ENCODE measurements at places on chromosomes 1 and 21.

DNA sequence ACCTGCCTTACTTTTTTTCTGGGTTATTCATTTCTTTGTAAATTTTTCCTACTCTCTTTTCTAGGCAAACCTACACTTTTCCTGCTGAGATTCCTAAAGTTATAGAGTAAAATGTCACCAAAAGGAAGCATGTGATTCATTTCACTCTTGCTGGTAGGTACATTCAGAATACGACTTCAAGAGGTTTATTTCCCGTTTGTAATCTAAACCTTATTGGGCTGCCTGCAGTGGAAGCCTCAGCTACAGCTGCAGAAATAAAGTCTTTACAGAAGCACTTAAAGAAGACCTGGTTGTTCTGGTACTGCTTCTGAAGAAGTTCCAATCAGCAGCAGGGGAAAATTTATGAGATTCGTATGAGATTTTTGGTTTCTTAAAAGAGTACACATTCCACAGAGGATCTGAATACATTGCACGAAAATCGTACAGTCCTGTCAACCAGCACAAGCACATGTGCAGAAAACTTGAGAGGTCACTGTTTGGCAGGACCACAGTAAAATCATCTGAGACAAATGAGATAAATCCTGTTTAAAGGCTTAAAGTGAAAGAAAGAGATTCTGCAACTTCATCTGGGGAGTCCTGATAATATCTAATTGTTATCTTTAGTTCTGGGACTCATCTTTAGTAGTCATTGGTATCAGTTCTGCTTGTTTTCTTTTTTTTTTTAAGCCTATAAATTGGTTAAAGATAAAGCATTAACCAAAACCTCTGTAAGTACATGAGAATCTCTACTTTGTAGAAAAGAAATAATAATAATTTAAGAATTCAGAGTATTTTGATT lies 109.9 kb upstream of the ADGRL2 start:
- DNase-seq: no peak
- H3K4me3 ChIP-seq: no peak overlapping the region
- no peak overlapping the region for H3K27ac ChIP-seq
- H3K4me1 ChIP-seq: peaks cover 5% of the 10 kb centered on the region
- no peaks in the 10 kb centered on the region for H3K36me3 ChIP-seq

- H3K27ac ChIP-seq: no peak overlapping the region
- no peaks in the 10 kb centered on the region for H3K4me1 ChIP-seq
- H3K27me3 ChIP-seq: no peaks in the 10 kb centered on the region
- DNase-seq: no peak
- no peak overlapping the region for H3K4me3 ChIP-seq
These were observed 175.4 kb downstream of the LRRC7 start for GRCh38 chr1:69743146-69743545.

DNA sequence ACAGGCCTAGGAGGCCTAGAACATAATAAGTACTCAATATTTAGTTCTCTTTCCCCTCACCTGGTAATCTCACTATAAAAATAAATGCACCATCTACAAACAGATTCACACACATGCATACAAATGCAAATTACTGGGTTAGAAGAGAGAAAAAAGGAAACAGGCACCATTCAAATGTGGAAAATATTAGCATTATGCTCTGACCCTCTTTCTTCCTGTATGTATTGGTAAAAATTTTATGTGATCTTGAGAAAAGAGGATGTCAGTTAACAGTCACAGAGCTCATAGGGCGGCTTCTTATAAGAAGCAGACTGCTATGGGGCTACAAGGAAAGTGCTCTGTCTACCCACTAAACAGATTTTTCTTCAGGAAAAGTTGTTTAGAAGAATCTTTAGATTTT lies 565.4 kb downstream of the LMO4 start:
- DNase-seq: no peak
- H3K36me3 ChIP-seq: no peaks in the 10 kb centered on the region
- H3K27me3 ChIP-seq: no peaks in the 10 kb centered on the region
- H3K27ac ChIP-seq: no peak overlapping the region
- H3K4me1 ChIP-seq: no peaks in the 10 kb centered on the region

DNA sequence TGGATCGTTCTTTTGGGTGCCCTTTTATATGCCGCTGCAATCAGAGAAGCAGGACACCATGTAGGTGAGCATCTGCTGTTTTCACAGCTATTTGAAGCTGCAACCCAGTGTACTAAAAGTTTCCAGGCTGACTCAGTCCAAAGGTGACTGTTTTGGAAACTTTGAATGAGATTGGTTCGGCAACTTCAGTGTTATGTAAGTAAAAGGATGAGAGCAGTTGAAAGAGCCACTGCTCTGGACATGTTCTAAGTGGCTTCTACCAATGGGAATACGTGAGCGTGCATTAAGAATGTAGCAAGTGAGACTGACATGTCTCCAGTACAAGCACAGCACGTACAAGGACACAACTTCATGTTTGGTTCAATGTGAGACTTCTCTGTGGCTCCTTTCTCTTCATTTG lies 55.6 kb downstream of the DDR2 start:
- peaks cover 7% of the 10 kb centered on the region for H3K4me1 ChIP-seq
- no peak overlapping the region for H3K27ac ChIP-seq
- no peak overlapping the region for H3K4me3 ChIP-seq
- DNase-seq: no peak
- H3K36me3 ChIP-seq: no peaks in the 10 kb centered on the region

DNA sequence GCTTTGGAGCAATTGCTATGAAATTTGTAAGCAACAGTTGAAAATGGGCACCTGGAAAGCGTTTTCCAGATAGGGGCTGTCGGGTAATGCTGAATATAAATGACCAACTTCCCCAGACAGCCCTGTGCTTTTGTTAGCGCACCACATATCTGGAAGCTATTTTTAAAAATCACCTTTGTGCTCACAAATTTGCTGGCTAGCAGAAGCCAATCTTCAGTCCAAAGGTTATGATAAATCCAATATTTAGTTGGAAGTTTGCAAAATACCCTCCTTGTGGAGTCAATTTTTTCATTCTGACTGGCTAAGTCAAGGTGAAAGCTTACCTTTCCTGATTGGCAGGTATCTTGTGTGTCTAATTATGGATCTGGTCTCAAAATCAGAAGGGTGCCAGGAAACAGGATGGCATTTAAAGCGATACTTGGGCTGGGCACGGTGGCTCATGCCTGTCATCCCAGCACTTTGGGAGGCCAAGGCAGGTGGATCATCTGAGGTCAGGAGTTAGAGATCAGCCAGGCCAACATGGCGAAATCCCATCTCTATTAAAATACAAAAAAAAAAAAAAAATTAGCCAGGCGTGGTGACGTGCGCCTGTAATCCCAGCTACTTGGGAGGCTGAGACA lies 124.1 kb upstream of the AJAP1 start:
- H3K4me3 ChIP-seq: no peak overlapping the region
- no peak for DNase-seq
- no peaks in the 10 kb centered on the region for H3K27me3 ChIP-seq
- H3K27ac ChIP-seq: no peak overlapping the region
- H3K36me3 ChIP-seq: no peaks in the 10 kb centered on the region

- no peak for DNase-seq
- no peak overlapping the region for H3K4me3 ChIP-seq
- no peak overlapping the region for H3K27ac ChIP-seq
- H3K27me3 ChIP-seq: peaks cover 23% of the 10 kb centered on the region
- H3K4me1 ChIP-seq: no peaks in the 10 kb centered on the region
These were observed 3.5 kb downstream of the NIPAL3 start for GRCh38 chr1:24418898-24419628.

- H3K36me3 ChIP-seq: no peaks in the 10 kb centered on the region
- peaks cover 1% of the 10 kb centered on the region for H3K4me1 ChIP-seq
- DNase-seq: no peak
These were observed 89.8 kb downstream of the SLC16A1 start for GRCh38 chr1:112866151-112866550.

DNA sequence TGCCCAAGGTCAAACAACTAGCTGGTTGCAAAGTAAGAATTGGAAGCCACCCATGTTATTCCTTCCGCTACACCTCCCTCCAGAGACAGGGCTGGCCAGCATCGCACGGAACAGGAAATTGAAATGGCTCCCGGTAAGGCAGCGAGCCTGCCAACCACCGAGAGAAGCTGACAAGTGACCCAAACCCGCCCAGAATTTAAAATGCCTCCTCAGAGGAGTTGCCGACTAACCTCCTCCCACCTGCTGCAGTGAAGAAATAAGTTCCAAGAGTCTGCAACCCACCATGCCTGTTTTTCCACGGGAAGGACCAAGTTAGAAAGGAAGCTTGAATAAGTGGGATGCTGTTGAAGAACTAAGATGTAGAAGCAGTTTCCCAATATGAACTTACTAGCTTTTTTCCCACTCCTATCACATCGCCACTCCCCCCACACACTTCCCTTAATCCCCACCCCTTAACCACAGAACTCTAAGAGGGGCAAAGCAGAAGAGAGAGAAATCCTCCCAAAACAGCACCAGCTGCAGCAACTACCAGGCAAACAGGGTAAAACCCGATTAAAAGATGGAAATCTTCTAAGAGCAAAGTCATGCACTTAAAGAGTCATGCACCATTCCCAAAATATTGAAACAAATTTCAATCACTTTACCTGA lies 78.6 kb downstream of the TIAM1 start:
- no peaks in the 10 kb centered on the region for H3K4me1 ChIP-seq
- H3K27me3 ChIP-seq: no peaks in the 10 kb centered on the region
- peaks cover 3% of the 10 kb centered on the region for H3K36me3 ChIP-seq
- H3K27ac ChIP-seq: no peak overlapping the region
- H3K4me3 ChIP-seq: no peak overlapping the region

DNA sequence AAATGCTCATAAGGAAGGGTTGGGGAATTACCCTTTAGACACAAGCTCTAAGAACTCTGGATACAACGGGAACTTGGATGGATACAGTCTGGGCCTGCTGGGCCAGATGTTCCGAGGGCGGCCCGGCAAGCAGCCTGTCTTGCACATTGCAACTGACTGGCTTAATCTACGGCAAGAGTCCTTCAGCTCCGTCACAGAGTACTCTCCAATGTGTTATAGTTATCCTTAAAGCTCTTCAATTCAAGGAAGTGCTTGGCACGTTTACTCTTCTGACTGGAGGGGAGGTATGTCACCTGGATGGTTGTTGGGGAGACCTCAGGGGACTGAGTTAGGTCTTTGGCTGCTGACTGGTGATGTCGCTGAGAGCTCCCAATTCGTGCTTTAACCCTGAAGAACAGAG lies 1.1 kb upstream of the CFAP141 start:
- peaks cover 64% of the 10 kb centered on the region for H3K36me3 ChIP-seq
- no peaks in the 10 kb centered on the region for H3K27me3 ChIP-seq
- no peak overlapping the region for H3K27ac ChIP-seq
- peaks cover 14% of the 10 kb centered on the region for H3K4me1 ChIP-seq
- no peak for DNase-seq

GRCh38 chr1:77063118-77063517 lies 156.1 kb downstream of the PIGK start:
- H3K4me3 ChIP-seq: no peak overlapping the region
- DNase-seq: no peak
- no peak overlapping the region for H3K27ac ChIP-seq
- H3K4me1 ChIP-seq: peaks cover 13% of the 10 kb centered on the region

DNA sequence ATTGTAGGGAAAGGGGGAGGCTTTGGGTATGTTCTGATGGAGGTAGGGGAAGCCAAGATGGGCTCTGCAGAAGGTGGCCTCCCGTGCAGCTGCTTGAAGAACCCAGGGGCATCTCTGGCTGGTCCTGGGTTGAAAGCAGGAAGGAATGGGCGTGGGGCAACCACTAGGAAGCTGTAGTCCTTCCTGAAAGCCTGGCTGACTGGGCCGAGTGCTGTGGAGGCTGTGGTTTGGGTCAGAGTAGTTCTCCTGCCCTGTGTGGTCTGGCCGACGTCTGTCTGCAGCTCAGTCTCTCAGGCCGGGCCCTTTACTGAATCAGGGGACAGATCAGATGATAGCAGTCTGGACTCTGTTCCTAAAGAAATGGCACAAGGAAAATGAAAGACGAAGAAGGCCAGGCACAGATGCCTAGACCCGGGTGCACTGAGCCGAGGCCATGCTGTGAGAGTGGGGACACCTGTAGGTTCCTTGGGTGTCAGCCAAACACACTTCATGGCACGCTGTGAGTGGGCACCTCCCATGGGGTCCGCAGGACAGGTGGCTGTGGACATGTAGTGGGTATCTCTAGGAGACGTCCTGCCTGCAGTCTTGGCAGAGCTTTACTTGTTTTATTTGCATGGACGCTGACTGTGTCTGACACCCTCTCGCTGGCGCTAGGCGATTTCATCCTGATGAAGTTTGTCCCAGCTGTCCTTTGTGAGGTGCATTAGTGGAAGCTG lies 87.0 kb downstream of the POFUT2 start:
- no peak overlapping the region for H3K4me3 ChIP-seq
- no peaks in the 10 kb centered on the region for H3K4me1 ChIP-seq
- no peaks in the 10 kb centered on the region for H3K27me3 ChIP-seq
- no peaks in the 10 kb centered on the region for H3K36me3 ChIP-seq
- DNase-seq: no peak

DNA sequence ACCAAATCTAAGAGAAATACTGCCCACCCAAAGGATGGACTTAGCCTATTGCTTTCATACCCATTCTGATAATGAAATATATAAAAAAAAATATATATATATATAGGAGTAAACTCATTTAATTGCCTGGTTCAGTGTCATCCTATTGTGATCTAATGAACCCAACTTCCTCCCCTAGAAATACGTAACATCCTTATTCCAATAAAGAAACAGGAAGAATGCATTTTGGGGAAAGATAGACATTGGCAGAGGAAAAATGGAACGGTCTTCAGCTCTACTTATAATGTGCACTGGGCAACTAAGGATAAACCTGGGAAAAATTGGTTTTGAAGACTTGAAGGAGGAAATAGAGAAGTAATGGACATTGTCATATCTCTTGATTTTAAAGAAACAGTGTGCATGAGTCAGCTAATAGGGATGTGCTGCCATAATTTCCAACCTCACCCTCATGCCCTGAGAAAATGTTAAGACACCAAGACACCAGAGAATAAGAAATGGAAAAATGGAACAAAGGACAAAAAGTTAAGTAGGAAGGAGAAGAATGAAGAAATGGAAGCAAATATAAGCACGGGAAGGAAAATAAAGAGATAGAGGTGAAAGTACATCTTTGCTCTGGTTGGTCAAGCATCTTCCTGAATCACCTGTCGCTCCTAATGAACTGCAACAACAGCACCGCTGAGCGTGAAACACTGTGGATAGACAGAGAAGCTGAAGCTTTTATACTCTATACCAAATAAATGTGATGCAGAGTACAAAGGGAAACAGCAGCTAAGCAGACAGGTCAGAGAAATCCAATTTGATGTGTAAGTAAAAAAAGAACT lies 5.4 kb downstream of the UBR4 start:
- no peaks in the 10 kb centered on the region for H3K27me3 ChIP-seq
- H3K36me3 ChIP-seq: peaks cover 32% of the 10 kb centered on the region
- peaks cover 3% of the 10 kb centered on the region for H3K4me1 ChIP-seq
- no peak for DNase-seq

GRCh38 chr1:200468264-200469001 lies 58.6 kb upstream of the ZNF281 start:
- no peak overlapping the region for H3K4me3 ChIP-seq
- DNase-seq: no peak
- H3K27me3 ChIP-seq: no peaks in the 10 kb centered on the region
- no peak overlapping the region for H3K27ac ChIP-seq
- H3K36me3 ChIP-seq: no peaks in the 10 kb centered on the region

DNA sequence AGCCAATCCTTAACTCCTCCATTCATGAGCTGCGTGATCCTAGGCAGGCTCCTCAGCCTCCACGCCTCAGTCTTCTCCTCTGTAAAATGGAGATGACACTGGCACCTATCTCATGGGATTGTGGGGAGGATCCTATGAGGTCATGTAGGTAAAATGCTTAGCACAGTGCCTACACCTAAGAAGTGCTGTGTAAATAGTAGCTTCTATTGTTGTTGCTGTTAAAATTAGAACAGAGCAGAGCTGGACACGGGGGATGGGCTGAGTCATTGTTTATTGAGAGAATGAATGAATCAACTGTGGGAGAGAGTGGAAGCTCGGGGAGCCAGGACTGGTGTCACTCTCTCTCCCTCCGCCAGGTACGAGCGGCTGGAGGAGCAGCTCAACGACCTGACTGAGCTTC lies 43.0 kb downstream of the TMCC2 start:
- DNase-seq: no peak
- H3K4me1 ChIP-seq: peaks cover 27% of the 10 kb centered on the region
- no peak overlapping the region for H3K27ac ChIP-seq

Data from neuronal stem cell (in vitro differentiated cells).